ENCODE measurements at places on chromosomes 7 and 10.

GRCh38 chr10:125023255-125023654 is 81.3 kb downstream of the ZRANB1 start:
- DNase-seq, result no peak

DNA sequence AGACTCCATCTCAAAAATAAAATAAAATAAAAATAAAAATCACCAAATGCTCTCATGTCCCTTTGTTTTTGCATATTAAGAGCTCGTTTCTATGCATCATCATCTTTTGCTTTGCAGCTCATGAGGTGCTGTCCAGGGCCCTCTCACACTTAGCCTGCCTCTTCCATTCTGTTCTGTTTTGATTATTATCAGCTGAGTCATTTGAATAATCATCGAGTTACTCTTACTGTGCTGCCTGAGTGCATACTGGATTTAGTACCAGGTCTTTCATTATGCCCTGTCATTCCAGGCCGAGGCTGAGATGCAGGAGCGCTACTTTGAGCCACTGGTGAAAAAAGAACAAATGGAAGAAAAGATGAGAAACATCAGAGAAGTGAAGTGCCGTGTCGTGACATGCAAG is 33.0 kb downstream of the UCMA start:
- DNase-seq, result no peak

DNA sequence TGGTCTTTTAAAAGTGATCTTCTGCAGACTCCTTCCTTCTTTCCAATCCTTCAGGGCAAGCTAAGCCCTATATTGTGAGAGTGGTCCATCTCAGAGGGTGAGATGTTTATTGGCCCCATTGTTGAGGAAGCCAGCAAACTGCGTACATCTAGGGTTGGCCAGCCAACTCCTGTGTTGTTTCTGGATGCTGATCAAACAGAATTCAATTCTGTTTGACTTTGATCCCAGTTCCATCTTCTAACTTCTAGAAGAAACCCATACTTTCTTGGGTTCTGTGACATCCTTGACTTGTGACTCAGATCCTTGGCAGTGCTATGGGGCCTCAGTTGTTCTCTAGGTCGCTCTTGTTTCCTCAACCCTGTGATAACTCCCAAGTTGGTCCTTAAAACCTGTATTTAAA is 116.2 kb downstream of the LSMEM1 start:
- no peak for DNase-seq

GRCh38 chr7:78002021-78002420 is 203.4 kb downstream of the PHTF2 start:
- no peak for DNase-seq

DNA sequence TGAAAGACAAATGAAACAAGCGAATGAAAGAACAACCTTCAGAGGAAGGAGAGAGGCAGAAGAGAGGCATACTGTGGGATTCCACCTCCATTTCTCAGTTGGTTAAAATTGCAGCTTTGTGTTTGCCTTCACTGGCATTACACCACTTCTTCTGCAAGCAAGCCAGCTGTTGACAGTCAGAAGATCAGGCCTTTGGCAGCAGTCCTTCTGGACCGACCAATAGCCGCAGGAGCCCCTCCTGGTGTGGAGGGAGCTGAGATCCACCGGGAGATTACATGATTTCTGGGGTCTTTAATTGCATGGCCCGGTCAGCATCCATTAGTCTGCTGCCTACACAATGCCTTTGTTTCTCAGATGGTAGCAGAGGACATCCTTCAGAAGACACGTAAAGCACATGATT is 206.7 kb downstream of the ADAM12 start:
- DNase-seq, result no peak

GRCh38 chr10:95242581-95243317 is 48.1 kb downstream of the PDLIM1 start:
- no peak for DNase-seq

DNA sequence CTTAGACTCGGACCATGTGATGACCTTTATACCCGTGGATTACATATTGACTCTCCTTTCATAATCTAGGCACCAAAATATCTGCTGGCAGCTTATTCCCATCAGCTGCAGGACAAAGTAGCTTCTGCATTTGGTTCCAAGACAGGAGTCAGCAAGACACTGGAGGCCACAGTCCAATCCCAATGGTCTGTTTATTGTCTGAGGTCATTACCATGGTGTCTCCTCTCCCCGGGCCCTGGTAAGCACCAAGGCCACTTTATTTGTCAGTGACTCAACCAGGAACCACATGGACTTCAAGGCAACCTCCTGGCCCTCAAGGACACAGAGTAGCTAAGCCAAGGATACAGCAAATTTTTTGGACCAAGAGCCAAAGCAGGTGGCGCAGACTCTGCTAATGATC is 36.1 kb downstream of the KCNMA1 start:
- DNase-seq, result no peak

GRCh38 chr10:112304267-112304859 is 21.2 kb downstream of the TECTB start:
- DNase-seq, result no peak

GRCh38 chr10:112712536-112712935 is 237.5 kb upstream of the TCF7L2 start:
- DNase-seq, result no peak

DNA sequence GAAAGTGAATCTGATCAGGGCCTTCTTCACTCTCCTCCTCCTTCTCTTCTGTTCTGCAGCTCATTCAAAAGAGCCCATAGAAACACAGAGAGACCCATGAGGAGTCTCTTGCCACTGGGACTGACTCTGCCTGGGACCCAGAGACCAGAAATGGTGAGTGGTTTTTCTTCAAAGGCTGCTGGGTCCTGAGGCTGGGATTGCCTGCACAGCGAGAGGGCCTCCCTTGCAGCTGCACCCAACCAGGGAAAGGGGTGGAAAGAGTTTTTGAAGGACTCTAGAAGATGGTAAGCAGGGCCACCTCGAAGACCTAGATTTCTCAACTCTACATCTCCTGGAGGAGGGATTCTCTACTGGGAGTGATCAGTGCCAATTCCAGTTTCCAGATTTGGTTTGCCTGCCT is 15.5 kb upstream of the HOXA13 start:
- no peak for DNase-seq

DNA sequence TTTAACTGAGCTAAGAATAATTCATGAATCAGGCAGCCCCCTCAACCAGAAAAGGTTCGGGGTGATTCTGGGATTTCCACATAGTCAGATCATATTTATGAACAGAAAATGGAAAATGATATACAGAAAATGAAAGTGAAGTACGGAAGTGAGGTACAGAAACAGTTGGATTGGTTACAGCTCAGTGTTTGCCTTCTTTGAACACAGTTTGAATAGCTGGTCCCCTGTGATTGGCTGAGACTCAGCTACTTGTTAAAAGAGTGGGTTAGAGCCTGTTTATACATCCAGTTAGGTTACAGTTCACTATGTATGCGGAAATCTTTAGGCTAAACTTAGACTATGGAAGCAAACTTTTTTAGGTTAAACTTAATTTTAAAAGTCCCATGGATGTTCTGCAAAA is 511.7 kb downstream of the PLXDC2 start:
- no peak for DNase-seq

DNA sequence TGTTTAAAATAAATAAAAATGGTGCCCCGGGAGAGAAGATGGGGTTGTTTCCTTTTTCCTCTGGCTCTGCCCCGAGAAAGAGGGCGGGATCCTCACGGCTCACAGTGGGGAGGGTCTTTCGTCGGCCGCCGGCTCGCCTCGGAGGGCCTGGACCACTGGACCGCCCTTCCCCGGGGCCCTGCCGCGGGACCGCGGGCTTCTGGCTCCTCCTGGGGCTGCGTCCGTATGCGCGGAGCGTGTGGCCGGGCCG is 3.5 kb upstream of the IGF2BP3 start:
- no peak for DNase-seq

- no peak for DNase-seq
These were observed 383.6 kb downstream of the GLRX3 start for GRCh38 chr10:130519791-130520190.

DNA sequence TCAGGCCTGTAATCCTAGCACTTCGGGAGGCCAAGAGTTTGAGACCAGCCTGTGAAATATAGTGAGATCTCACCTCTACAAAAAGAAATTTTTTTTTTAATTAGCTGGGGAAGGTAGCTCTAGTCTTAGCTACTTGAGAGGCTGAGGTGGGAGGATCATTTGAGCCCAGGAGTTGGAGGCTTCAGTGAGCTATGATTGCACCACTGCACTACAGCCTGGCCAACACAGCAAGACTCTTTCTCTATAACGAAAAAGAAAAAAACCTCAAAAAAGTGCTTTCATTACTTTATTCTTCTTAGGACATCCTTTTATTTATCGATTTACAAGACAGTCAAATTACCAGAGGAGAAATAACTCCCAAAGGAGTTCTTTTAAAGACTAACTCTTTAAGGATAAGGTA is 49.4 kb upstream of the EXOC4 start:
- DNase-seq, result no peak

DNA sequence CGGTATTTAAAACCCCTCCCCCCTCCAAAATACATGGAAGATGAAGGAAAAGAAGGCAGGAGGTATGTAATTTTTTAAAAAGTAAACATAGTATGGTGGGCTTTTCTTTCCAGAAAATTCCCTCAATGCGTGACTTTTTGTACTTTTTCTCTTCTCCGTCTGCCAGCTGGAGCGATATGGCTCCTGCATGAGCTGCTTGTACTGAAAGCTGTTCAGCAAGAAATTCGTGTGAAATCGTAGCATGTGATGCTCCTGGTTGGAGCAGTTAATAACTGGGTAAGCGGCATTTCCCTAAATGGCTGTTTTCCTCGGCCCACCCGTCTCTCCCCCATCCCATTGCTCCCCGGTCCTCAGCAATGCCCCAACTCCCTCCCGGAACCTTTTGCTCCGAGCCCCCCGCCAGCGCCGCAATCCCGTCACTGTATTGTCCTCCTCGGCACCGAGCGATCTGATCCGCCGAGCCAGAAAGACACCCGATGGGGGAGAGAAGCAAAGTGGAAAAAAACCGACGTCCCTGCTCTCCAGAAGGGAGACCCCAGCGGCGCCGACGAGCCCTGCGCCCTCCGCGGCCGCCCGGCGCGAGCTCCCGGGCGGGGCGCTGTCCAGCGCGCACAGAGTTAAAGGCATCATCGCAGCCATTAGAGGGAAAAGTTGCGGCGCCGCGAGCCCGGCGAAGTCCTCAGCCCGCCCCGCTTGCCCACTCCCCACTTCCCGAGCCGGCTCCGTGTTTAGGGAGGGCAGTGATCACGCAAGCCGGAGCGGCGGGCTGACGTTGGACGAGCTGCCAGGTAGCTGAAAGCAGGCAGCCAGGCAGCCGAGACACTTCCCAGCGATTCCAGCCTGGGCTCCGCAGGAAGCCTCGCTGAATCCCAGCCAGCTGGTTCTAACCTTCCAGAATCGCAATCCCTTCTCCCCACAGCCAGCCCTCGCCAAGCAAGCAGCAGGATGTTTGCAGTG is at the start of gene VSTM2A:
Gene VSTM2A (plus strand): TSS at position 707 of the 957 bp plus-strand sequence. CDS start 356 bp downstream, outside the sequence.
- no peak for DNase-seq

DNA sequence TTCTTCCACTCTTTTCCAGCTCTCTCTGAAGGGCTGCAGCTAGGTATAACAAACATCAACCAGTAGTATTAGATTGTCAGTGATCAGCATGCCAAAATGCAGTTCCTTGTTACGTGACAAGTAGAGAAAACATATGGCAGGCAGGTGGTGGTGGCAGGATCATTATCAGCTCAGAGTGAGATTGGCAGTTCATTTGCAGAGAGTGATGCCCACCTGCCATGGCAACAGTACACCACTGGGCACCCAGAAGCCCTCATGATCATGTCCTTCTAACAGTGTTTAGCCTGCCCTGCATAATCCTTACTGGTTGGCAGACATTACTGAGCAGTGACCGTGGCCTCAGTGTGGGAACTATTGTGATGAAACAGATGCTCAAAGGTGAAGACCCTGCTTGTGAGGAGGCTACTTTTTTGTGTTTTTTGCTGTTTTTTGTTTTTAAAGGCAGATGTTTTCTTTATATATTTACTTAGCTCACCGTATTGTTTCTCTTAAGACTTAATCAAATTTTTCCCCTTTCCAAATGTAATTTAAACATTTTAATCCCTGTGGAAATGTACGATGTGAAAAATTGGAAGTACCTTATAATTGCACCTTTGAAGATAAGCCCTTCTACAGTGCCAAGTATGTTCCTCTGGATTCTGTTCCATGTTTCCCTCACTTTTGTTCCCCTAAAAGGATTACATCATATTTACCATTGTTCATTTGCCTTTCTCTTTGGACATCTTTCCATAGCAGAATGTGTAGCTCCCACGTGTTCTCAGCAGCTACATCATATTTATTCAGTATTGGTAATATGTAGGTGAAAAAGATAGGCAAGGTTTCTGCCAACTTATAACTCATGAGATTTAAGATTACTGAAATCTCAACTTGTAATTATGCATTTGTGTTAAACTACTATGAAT is 179.6 kb downstream of the SND1 start:
- DNase-seq, result no peak

GRCh38 chr10:133015816-133016462 is 71.8 kb upstream of the ADGRA1 start:
- no peak for DNase-seq

DNA sequence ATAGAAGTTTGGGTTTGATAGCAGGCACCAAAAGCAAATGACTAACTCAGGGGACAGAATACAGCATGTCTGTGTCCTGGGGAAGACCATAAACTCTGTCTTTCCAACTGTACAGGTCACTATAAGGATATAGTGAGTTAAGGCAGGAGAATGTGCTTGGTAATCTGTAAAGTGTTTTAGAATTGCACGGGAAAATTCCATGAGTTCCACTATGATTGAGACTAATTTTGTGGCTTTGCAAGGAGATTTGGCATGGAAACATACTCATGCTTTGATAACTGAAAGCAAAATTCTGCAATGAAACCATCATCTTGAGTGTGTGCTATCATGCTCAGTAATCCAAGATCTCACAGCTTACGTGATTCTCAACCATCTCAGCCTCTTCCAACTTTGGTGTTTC is 152.6 kb downstream of the PKD1L1 start:
- no peak for DNase-seq

GRCh38 chr7:38182450-38182849 is 4.4 kb downstream of the STARD3NL start:
- DNase-seq, result no peak

DNA sequence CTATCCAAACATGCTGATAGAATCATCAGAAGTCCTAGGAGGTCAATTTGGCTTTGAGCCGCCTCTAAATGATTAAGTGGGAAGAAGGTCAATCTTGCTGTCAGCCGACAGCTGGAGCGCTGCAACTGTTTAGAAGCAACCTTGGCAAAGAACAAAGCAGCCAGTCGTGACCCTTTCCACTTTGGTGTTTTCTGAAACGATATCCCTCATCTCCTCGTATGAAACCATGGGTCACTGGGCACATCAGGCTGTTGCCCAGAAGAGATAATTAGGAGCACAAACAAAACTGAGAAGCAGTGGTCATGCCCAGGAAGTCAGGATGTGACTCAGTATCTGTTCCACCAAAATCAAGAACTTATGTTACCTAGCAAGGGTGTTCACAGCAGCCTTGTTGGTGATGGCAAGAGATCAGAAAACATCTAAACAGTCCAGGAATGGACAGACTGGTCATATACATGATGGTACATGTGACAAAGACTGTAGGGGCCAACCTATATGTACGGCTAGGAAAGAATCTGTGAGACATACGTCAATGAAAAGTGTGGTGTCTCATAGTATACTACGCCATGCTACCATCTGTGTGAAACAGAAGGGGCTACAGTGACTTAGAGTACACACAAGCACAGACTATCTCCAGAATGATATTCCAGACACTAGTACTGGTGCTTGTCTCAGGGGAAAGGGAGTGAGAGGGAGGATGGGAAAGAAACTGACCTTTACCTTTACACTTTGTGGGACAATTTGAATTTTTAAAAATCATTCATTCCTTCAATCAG is 22.4 kb downstream of the STN1 start:
- DNase-seq, result no peak
